ENCODE measurements at places on chromosomes 7 and 10.

DNA sequence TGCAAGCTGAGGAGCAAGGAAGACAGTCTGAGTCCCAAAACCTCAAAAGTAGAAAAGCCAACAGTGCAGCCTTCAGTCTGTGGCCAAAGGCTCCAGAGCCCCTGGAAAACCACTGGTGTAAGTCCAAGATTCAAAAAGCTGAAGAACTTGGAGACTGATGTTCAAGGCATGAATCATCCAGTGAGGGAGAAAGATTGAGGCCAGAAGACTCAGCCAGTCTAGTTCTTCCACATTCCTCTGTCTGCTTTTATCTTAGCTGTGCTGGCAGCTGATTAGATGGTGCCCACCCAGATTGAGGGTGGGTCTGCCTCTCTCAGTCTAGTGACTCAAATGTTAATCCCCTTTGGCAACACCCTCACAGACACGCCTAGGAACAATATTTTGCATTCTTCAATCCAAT lies 20.1 kb upstream of the MDFIC start:
- no peak for DNase-seq

DNA sequence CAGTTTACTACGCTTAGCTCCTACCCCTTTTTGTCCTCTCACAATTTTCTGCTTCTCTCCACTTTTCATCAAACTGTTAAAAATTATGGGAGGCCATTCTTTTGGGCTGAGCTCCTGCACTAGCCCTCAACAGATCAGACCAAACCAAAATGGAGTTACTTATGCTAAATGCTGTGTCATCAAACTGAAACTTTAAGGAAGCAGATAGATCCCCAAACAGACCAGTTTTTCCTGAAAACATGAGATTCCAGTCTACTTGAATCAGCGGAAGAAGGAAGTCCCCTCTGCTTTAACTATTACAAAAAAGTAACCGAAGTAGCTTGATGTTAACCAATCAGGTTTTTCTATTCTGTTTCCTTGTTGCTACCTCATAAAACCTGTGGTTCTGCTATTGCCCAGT lies 20.6 kb downstream of the FANK1 start:
- no peak for DNase-seq

DNA sequence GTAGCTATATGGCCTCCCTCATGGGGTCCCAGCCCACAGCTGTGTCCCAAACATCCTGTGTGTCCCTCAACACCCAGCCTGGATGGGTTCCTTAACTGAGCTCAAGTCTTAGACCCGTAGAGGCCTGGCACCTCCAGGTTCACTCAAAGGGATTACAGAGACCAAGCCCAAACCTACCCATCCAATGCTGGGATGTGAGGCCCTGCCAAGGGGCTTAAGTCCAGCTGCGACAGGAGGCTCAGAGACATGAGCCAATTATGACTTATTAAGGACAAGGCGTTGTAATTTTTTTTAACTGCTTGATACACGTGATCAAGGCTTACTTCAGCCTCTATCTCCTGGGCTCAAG lies 105.6 kb upstream of the RET start:
- DNase-seq = no peak

DNA sequence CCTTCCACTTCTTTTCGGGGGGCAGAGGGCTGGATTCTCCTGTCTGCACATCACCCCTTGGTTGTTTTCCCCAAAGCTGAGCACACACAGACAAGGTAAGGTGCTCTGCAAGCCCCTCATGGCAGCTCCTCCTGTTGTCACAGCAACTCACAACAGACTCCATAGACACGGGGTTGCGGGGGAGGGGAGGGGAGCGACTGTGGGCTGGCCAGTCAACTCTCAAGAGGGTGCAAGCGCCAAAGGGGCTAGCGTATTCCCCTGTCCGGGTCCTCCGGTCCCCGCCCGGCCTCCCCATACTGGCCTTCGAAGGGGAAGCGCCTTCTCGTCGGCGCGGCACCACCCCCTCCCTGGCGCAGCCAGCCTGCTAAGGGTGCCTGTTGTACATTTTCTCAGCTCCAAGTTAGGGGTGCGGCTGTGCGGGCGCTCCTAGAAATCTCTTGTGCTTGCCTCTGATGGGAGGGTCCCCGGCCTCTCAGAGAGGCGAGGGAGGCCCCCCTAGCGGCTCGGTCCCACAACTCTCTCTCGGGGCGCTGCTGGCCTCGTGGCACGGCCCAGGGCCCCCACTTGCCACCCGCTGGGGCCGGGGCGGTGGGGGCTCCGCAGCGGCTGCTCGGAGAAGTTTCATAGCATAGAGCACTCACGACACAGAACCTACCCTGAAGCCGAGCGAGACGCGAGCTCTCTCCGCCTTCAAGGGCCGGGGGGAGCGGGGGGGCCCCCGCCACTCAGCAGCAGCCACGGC lies 498 bp downstream of the RHOBTB1 start:
- DNase-seq = no peak

DNA sequence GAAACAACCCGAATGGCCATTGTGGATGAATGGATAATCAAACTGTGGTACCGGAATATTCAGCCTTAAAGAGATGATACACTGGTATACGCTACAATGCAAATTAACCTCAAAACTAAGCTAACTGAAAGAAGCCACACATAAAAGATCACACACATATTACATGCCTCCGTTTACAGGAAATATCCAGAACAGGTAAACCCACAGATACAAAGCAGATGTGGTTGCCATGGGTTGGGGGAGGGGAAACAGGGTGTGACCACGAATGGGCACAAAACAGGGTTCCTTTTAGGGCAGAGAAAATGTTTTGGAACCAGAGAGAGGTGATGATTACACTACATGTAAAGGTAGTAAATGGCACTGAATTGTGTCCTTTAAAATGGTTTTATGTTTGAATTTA lies 16.6 kb downstream of the ESYT2 start:
- no peak for DNase-seq

- peak; percentile 93 for DNase-seq
Observed at GRCh38 chr10:17655567-17656146, 11.7 kb downstream of the STAM start.

DNA sequence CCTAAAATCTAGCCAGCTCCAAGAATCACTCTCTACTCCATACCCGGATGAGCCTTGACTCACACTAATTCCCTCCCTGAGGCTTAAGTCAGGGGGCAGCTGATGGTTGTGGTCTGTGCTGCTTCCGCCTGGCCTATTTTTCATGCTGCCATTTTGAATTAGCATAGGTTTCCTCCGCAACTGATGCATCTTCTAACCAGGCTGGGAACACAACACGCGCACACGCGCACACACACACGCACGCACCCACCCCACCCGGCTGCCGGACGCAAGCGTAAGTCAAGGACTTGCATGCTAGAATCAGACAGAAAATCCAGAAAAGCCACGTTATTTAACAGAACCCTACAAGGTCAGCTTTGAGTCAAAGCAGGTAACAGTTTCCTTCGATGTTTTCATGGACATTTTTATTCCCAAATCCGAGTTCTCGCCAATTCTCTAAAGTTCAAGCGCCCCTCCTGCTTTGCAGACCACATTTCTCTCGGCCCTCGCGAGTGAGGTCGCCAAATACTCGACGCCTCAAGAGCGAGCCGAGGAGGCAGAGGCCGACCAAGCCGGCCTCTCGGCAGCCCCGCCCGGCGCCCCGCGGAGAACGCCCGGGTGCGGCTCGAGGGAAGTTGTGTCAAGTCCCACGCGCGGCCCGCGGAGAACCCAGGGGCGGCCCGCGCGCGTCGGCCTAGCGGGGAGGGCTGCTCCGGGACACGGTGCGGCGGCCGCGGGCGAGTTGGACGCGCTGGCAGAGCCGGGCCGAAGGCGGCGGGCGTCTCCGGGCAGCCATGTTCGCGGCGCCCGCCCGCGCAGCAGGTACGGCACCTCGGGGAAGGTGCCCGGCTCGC lies 961 bp downstream of the SCRN1 start:
- DNase-seq = peak; percentile 78

DNA sequence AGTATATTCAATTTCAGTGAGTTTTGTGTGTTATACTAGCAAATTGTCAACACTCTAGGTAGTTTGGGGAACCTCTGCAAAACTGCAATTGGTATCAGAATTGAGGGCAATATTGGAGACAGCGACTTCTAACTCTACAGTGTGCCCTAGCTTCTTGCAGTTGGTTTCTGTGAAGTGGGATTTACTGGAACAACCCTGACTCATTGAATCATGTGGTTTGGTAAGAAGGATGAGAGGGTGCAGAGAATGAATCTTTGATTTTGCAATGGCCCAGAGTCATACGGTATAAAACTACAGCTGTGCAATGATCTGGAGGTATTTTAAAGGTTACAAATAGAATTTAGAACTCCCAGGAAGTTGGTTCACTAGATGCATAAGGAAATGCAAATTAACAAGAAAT lies 129.1 kb upstream of the PPP1R3A start:
- DNase-seq = no peak

DNA sequence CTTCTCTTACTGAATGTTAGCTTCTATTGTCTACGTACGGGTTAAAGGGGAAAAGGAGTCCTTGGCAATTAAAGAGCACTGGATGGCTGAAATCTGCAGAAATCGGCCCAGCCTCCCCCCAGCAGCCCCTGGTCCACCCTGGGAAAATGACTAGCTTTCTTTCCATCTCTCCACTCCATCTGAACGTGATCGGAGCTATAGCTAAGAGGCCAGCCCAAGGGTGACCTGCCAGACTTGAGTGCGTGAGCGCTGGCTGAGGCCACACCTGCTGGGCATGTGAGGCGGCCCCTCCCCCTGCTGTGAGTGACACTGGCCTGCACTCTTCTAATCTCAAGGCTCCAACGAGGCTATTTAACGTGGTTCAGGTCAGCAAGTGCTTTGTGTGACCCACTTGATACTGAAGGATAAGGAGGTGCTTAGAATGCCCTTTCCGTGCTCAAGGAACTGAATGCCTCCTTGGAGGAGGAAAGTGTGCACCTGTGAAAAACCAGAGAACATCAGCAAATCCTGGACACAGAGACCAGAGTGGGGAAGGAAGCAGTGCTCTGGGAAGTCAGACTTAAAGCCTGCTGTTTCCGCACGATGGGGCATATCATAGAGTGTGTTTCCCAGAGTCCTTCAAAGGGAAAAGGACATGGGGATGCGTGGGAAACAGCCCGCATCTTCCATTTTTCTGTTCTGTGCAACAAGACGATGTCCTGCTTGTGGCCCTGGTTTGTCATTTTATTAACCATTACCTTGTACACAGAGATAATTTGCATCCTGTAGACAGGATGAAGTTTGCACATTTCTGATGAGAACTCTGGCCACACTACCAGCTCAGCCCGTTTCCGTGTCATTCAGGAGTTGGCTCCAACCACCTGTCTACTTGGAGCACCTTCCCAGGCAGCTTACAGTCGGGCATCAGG lies 12.5 kb upstream of the MNX1 start:
- DNase-seq = no peak

GRCh38 chr7:127913686-127914085 lies 117.6 kb downstream of the LRRC4 start:
- no peak for DNase-seq

DNA sequence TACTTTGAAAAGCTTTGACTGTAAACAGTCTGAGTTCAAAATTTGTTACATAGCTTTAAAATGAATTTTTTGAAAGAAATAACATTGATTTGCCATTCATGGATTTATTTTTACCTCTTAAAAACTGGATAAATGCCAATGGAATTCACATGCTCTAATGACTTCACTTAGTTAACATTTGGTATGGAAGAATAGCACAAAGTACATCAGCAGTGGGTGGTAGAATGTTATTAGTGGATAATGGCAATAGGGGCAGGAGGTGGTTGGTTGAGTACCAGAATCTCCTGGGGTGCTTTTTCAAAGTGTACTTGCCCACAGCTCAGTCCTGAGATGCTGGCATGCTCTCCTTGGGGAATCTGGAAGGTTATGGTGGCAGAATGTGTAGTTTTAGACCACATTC lies 4.7 kb downstream of the PPP1R9A start:
- DNase-seq = no peak

DNA sequence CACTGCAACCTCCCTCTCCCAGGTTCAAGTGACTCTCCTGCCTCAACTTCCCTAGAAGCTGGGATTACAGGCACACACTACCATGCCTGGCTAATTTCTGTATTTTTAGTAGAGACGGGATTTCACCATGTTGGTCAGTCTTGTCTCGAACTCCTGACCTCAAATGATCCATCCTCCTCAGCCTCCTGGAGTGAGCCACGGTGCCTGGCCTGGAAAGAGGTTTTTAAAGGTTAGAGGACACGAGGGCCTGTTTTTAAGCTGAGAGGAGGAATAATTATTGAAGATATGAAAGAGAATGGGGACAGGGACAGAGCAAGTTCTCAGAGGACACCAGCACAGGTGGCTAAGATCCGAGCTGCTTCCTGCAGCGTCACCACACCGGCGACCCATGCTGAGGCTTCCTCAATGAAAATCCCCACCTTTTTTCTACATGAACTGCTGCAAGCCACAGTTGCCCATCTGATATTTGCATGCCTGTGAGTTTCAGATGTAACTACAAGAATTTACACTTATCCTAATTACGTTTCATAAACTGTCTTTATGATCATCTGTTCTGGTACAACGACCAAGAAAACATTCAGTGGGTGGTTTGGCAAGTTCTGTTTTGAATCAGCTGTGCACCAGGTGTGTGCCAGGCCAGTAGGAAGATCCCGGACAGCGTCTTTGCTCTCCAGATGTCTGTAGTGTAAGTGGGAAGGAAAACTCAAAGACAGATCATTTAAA lies 76.0 kb downstream of the HIP1 start:
- DNase-seq = no peak

DNA sequence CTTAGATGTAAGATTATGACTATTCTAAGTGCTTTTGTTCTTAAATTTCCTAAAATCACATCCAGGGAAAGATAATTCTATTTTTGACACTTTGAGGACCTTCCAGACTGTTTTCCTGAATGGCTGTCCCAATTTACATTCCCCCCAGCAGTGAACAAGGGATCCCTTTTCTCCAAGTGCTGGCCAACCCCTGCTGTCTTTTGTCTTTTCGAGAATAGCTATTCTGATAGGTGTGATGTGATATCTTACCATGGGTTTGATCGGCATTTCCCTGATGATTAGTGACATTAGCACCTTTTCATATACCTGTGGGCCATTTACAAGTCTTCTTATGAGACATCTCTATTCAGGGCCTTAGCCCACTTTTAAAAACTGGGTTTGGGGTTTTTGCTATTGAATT lies 526.7 kb upstream of the FZD8 start:
- no peak for DNase-seq

DNA sequence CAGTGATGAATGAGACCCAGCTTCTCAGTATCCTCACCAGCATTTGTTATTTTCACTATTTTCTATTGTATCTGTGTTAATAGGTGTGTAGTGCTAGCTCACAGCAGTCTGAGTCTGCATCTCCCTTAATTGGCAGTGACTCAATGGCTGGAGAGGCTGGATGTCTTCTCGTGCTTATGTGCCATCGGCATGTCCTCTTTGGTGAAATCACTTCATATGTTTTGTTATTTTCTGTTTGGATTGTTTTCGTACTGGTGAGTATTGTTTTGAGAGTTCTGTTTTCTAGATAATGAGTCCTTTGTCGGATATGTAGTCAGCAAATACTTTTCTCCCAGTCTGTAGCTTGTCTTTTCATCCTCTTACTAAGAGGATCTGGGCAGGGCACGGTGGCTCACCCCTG lies 66.1 kb downstream of the AMZ1 start:
- DNase-seq = no peak

- DNase-seq = no peak
Observed at GRCh38 chr10:6737080-6737641, 157.1 kb upstream of the PRKCQ start.

GRCh38 chr10:52927678-52928077 lies 155.1 kb upstream of the MBL2 start:
- DNase-seq = no peak
